Activated CD4-positive, alpha-beta T cell treated with anti-CD3 and anti-CD28 coated beads for 1 hour (primary cell): ENCODE measurements at places on chromosomes 11 and 22.

GRCh38 chr11:70073871-70074371, 4.2 kb upstream of the ANO1 start:
- DNase-seq, result no peak

DNA sequence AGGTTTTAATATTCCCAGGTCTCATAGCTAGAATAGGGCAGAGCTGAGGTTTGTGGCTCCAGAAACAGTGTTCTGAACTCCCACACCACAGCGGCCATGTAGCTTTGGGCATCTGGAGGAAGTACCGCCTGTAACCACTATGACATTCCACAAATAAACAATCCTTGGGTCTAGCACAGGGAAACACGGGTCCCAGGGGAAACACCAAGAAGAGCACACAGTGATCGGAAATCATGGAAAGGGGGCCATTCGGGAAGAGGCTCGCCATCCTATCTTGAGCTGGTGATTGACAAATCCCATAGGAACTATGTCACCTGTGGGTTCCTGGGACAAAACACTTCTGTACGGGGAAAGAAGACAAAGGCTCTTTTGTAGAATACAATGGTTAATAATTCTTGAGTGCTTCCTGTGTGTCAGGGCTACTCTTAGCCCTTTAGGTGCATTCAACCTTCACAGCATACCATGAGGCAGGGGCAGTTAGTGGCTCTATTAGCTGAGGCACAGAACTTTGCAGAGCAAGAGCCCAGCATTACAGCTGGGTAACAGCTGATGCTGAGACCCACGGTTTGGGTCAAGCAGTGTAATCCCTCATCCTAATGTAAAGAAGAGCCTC, 514.2 kb downstream of the NTM start:
- DNase-seq, result no peak

DNA sequence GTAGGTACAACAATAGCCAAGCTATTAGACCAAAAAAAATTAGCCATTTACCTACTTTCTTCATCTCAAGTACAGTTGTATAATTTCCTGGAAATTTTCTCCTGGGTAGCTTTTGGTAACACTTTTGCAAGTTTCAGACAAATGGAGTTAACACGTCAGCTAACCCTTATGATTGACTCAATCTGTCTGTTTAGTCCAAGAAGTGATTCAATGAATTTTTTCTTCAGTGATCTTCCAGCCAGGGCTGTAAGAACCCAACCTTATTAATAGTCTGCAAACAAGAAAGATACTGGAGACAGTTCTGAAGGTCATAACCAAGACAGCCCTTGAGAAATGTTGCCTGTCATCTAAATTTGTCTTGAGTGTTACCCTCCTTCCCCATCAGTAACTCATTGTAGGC, 30.1 kb upstream of the FIBIN start:
- no peak for DNase-seq

DNA sequence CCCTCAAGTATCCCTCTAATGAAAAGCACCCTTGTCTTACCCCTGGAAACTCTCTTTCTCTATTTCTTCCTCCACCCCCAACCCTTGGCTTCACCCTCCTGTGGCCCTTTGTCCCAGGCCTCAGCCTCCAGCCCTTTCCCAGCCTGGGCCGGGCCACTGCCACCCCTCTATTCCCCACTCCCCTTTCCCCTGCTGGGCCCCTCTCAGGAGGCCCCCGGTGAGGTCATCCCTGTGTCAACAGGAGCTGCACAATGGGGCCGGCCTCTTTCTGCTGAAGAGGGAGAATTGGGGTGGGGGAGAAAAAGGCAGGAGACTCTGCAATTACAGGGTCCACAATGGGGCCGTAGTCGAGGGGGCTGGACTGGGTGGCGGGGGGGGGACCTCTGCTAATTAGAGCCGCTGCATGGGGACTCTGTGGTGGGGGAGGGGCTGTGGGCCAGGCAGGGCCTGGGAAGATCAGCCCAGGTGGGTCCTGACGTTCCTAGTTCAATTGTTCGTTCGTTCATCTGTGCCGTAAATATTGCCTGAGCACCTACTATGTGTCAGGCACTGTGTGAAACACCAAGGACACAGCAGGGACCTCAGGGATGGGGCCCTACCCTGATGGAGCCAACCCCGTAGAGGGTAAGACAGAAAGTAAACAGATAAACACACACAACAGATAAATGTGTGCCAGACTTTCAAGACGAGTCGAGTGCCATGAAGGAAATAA, 18.5 kb upstream of the MPPED1 start:
- no peak for DNase-seq

DNA sequence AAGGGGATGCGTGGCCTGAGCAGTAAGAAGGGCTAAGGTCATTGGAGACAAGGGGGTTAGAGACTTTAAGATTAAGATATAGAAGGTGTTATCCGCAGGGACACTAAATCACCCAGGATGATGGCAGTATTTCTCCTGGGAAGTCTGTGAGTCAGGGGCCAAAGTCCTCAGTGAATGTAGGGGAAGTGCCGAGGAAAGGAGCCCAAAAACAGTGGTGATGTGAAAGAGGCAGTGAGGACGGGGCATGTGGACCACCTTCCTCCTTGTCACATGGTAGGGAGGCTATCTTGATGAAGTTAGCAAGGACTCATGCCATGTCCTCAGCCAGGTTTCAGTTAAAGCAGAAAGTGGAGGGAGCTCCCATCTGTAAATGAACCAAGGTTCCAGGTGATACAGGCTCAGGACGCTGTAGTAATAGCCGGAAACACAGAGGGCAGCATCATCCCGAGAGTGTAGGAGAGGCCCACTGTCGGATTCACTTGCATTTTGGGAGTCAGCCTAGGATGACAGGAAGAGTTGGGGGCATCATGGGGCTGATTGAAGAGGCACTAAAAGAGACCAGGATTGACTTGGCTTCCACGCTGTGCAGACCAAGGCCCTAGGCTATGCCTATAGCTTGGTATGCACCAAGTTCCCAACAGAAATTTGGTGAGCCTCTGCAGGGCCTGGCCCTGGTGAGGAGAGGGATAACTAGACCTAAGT, 33.5 kb downstream of the WEE1 start:
- no peak for DNase-seq
